Stimulated activated CD4-positive, alpha-beta T cell treated with anti-CD3 and anti-CD28 coated beads, Interleukin-2, amount 100 ng/mL, for 24 hours (primary cell): ENCODE measurements at places on chromosomes 7 and 10.
A peak's percentile ranks its signal among the peaks of the same experiment; 100 is the strongest.

DNA sequence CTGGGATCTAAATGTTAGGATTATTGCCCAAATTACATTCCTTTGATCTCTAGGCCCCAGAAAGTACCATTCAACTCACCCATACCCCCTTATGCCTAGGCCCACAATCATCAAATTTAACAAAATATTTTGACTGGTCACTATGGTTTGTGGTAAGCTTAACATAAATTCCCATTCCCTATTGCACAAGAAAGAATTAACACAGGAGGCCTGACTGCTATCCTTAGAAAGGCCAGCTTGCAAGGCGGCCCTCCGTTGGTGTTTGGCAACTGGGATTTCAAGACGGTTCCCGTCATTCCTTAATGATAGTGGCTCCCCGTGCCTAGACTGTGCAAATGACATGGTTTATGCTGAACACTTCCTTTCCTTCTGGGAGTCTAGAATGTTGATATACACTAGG, 29.6 kb downstream of the ARHGAP21 start:
- DNase-seq: no peak

DNA sequence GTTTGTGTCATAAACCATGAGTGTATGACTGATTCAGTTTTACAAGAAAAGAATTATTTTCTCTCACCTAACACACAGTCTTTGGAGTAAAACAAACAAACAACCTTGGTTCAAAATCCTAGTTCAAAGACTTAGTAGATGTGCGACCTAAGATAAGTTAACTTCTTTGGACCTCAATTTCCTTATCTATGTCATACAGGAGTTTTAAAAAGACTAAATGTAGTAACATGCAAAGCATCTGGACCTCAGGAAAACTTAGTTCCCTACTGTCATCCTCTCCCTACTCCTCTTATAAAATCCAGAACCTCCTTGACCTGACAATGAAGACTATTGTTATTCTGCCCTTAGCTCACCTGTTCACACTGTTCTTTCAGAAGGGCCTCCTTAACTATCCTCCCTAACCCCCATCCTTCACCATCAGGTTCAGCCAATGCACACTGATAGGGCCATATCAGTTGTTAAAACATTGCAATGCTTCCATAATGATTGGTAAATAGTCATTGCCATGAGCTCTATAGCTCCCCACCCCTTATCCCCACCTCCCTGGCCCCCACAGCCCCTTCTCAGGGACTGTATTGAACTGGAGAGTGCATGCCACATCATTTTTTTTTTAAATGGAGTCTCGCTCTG, 28.8 kb upstream of the CCNJ start:
- DNase-seq: no peak

DNA sequence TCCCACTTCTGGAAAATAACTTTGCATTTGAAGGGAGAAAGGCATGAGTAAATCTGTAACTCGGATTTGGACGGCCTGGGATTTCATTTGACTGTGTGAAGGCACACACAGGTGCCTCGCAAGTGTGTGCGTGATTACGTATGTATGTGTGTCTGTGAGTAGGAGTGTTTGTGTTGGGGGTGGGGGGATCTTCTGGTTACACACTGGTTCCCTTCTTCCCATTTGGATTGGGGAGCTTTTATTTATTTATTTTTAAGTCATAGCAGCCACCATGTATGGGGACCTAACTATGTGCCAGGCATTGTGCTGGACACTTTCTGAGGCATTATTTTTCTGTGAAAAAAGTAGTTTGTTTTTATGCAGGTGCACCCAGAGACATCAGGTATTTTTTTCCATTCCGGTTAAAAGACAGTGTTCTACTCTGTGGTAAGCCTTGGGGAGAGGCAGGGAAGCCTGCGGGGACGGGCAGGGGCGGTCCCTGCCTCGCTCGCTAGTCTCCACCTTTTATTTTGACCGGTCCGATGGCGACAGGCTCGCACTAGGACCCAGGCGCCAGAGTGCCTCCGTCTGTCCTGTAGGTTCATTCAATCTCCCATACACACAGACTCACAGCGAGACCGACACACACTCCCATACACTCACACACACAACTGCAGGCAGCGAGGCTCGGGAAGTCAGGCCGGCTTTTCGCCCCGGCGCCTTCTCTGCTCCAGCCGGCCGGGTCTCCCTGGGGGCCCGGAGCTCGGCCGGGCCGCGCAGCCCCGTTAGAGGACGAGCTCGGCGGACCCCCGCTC, at the start of gene MXI1:
TSS of gene MXI1 (plus strand) at position 595 of the 794 bp plus-strand sequence. CDS start 204 bp downstream, outside the sequence.
- DNase-seq: peak; percentile 37

- DNase-seq: no peak
Measured at GRCh38 chr7:116998567-116999175, 45.4 kb downstream of the ST7 start.

DNA sequence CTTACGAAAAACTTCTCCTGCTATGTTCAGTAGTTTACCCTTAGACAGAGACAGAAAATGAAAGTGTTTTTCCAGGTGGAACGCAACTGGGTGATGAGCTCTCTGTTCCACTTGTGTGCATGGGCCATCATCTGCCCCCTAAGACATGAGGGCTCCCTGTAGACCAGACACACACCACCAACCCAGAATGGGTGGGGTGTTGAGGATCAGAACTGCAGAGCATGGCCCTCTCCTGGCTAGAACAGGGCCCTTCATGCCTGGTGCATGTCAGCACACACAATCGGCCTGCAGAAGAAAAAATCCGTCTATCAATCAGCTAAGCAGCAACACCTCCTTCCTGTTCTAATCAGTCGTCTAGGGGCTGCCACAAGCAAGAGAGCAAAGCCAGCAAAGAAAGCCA, 186.2 kb upstream of the INHBA start:
- DNase-seq: no peak

DNA sequence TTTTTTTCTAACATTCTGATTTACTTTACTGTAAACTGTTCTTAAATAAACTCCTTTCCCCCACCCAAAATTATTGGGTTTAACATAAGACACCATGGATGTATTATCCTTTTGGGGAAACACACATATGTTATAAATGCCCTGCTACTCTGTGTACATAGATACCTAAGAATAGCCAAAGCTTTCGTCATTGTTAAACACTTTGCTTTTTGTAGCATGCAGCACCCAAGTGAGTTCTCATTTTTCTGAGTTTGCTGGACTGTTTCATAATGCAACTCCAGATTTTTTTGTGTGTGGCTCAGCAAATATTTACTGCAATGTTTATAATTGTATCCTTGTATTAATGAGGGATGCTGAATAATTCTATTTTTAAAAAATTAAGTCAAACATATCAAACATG, 86.9 kb downstream of the VTI1A start:
- DNase-seq: no peak

DNA sequence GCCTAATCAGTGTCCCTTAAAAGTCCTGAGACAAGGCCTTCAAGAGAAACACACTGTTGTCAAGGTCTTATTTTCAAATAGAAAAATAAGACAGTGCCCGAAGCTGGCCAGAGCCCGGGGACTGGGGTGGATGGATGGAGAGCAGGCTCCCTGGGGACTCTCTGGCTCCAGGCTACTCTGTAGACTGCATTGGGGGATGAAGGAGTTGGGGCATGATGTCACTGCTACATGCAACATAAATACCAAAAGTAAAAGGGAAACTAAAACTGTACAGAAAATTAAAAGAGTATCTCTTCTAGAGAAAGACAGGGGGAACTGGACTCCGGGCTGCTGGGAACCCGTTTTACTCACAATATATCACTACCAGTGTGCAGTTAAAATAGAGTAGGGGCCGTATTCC, 629.8 kb downstream of the KCNMA1 start:
- no peak for DNase-seq
